ENCODE measurements at places on chromosomes 16 and 17. TPM values are rescaled to one million over a fixed set of nuclear protein-coding genes. Genes with fewer than 3 reads are reported as not detected.

SCN4A gene
- 0.04 TPM for total RNA-seq

RASL10B gene
- total RNA-seq = 0.79 TPM

KRTAP4-5 gene
- total RNA-seq = not detected

DOC2B gene
- 0.13 TPM for total RNA-seq

GRCh38 chr16:80500961-80501525 lies 39.8 kb upstream of the DYNLRB2 start:
- no peak overlapping the region for H3K27ac ChIP-seq
- no peak for DNase-seq
- H3K4me1 ChIP-seq = no peaks in the 10 kb centered on the region
- H3K4me3 ChIP-seq = no peak overlapping the region
- no peaks in the 10 kb centered on the region for H3K36me3 ChIP-seq

DPEP2 gene
- 6.2 TPM for total RNA-seq

GRCh38 chr17:78484271-78485246 lies 92.6 kb downstream of the DNAH17 start:
- no peak overlapping the region for H3K27ac ChIP-seq
- peak overlapping the region; percentile 41 for H3K4me3 ChIP-seq
- no peaks in the 10 kb centered on the region for H3K4me1 ChIP-seq
- H3K27me3 ChIP-seq = no peaks in the 10 kb centered on the region
- DNase-seq = peak; percentile 71
- no peaks in the 10 kb centered on the region for H3K36me3 ChIP-seq

GRCh38 chr17:17748179-17748578 lies 66.9 kb downstream of the RAI1 start:
- no peak overlapping the region for H3K4me3 ChIP-seq
- peaks cover 36% of the 10 kb centered on the region for H3K4me1 ChIP-seq
- H3K27ac ChIP-seq = no peak overlapping the region
- H3K36me3 ChIP-seq = no peaks in the 10 kb centered on the region
- DNase-seq = no peak

GRCh38 chr17:48500435-48501426 lies 30.1 kb downstream of the HOXB1 start:
- no peak overlapping the region for H3K4me3 ChIP-seq
- H3K27me3 ChIP-seq = no peaks in the 10 kb centered on the region
- no peaks in the 10 kb centered on the region for H3K4me1 ChIP-seq
- H3K36me3 ChIP-seq = no peaks in the 10 kb centered on the region
- H3K27ac ChIP-seq = no peak overlapping the region

DNA sequence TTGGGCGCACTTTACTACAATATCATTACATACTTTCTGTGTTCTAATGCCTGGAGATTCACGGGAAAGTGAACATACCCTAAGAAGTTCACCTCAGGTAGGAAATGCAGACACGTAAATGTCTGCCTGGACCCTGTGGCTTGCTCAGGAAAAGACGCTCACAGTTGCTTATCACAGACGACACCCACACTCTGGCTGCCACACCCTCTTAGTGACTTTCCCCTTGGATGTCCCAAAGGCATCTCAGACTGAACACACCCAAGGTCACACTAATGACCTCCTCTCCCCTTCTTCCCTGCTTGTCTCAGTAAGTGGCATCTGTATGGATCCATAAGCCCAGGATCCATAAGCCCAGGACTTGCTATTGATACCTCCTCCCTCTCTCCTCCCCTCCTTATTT lies 32.6 kb downstream of the CDRT15 start:
- H3K36me3 ChIP-seq = no peaks in the 10 kb centered on the region
- no peaks in the 10 kb centered on the region for H3K27me3 ChIP-seq
- H3K4me1 ChIP-seq = peaks cover 78% of the 10 kb centered on the region
- DNase-seq = no peak

DNA sequence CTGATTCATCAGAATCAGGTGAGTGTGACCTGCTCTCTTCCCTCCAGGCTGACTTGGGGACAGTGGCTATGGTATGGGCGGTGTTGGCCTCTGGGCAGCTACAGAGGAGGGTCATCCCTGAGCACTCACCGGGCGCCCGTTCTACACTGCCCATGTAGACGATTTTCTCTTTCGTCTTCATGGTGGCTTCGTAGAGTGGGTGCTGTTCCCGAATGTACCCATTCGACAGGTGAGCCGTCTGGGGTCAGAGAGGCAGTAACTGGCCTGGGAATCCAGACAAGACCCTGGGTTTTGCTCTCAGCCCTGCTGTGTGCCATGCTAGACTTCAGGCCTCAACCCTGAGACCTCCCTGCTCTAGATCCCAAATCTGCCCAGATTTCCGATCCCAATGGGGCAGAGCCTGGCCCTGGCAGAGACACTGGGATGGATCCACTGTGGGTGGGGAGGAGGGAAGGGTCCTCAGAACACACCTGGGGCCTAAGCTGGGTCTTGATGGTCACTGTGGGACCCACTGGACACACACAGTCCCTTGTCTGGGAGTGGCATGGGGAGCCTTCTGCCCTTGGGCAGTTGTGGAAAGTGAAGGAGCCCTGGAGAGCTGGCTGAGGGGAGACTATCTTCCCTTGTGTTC lies 13.2 kb downstream of the USP6 start:
- H3K4me3 ChIP-seq = no peak overlapping the region
- H3K27ac ChIP-seq = no peak overlapping the region
- H3K27me3 ChIP-seq = no peaks in the 10 kb centered on the region
- DNase-seq = no peak
- no peaks in the 10 kb centered on the region for H3K36me3 ChIP-seq
- H3K4me1 ChIP-seq = no peaks in the 10 kb centered on the region

DNA sequence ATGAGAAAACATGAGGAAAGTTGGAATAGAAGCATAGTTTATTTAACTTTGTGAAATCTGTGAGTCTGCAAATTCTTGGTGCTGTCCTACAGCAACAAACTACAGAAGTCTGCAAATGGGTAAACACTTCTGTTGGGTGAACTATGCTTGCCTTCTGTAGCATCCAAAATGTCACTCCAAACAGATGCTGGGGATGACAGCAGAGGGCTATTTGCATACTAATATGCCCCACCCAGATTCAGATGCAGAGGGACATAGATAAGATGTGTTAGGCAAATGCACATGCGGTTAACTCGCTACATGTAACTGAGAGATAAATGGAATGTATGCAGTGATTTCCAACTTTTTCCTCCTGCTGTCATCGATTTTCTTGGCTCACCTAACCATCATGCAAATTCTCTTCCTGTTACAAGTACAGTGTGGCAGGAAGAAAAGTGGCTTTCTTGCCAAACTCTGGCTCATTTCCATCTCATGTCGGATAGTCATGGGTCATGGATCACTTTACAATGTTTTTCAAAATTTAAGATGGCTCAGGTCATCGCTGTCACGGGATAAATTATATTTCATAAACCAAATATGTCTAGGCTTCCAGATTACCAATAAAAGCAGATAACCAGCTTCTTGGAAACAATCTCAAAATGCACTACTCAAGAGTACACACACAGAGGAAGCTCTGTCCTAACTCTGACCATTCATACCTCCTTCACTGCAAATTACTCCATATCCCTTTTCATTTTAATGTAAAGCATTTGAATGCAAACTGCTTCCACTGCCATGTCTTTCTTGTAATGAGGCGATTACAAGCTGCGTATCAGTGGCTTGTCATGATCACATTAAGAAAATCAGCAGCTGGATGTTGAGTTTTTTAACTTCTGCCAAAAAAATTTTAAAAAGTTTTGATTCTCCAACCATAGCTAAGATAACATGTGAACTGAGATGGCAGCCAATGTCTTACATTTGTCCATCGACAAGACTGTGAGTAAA lies 47.7 kb downstream of the ADAMTS18 start:
- DNase-seq = no peak
- H3K36me3 ChIP-seq = no peaks in the 10 kb centered on the region
- H3K27ac ChIP-seq = no peak overlapping the region
- H3K27me3 ChIP-seq = no peaks in the 10 kb centered on the region
- H3K4me3 ChIP-seq = no peak overlapping the region

DNA sequence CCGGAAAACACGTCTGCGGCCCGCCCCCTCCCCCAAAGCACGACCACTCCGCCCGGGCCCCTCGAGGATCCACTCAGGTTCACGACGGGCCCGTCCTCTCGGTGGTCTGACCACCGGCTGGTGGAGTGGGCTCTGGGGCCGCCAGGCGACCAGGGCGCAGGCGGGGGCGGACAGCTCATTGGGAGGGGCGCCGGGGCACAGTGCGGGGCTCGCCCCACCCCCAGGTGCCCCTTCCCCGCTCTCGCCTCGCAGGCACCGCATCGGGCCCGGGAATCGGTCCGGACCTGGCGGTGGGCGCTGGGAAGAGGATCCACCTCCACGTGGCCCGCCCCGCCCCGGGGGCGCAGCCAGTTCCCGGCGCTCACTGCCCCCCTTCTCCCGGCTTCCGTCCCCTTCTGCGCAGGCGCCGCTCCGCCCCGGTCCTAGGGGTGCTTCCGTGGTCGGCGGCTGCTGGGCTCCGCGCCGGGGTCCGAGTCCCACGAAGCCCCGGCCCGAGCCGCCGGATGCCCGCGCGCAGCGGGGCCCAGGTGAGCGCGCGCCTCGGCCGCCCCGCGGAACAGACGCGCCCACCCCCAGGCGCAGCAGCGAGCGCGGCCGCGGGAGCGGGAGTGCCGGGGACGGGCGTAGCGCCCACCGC lies at the start of gene MPG:
Gene MPG, plus strand, starts transcription at position 419 of the 637 bp plus-strand sequence. Its CDS starts 85 bp downstream, at position 504.
- H3K4me1 ChIP-seq = peaks cover 22% of the 10 kb centered on the region
- H3K4me3 ChIP-seq = peak within 1 kb of the TSS; percentile 85
- DNase-seq = peak; percentile 78
- H3K36me3 ChIP-seq = no peaks in the 10 kb centered on the region
- H3K27ac ChIP-seq = peak within 1 kb of the TSS; percentile 65

- H3K36me3 ChIP-seq = peaks cover 4% of the 10 kb centered on the region
- H3K4me3 ChIP-seq = no peak overlapping the region
- H3K27me3 ChIP-seq = no peaks in the 10 kb centered on the region
- no peak for DNase-seq
- peaks cover 18% of the 10 kb centered on the region for H3K4me1 ChIP-seq
Observed at GRCh38 chr16:75304521-75305363, 53.3 kb upstream of the BCAR1 start.

GRCh38 chr16:50858877-50859627 lies 117.2 kb downstream of the CYLD start:
- no peaks in the 10 kb centered on the region for H3K27me3 ChIP-seq
- no peak for DNase-seq
- H3K4me1 ChIP-seq = no peaks in the 10 kb centered on the region
- H3K27ac ChIP-seq = no peak overlapping the region
- H3K4me3 ChIP-seq = no peak overlapping the region
- no peaks in the 10 kb centered on the region for H3K36me3 ChIP-seq

DNA sequence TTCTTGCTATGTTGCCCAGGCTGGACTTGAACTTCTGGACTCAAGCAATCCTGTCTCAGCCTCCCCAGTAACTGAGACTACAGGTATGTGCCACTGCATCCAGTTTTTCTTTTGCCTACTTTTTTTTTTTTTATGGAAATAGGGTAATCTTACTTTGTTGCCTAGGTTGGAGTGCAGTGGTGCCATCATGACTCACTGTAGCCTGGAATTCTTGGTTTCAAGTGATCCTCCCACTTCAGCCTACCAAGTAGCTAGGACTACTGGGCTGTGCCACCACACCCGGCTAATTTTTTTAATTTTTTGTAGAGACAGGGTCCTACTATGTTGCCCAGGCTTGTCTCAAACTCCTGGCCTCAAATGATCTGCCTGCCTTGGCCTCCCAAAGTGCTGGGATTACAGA lies 10.0 kb downstream of the LRRC36 start:
- H3K27ac ChIP-seq = no peak overlapping the region
- no peak overlapping the region for H3K4me3 ChIP-seq
- H3K4me1 ChIP-seq = no peaks in the 10 kb centered on the region
- H3K36me3 ChIP-seq = no peaks in the 10 kb centered on the region

DNA sequence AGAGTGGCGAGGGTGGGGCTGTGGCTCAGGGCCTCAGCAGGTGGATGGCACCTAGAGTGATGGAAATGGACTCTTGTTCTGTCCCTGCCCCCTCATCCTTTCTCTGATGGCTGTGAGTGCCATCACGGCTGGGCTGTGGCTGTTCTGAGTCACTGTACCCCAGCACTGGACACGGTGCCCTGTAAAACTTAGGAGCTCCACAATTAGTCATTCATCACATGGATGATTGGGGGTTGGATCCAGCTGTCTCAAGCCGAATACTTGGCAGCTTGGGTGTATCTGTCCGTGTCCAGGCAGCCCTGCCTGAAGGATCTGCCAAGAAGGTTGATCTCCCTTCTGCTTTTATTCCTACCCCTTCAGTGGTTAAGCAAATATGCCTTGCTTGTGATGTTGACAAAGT lies 295.5 kb upstream of the EEF2KMT start:
- no peak overlapping the region for H3K4me3 ChIP-seq
- H3K36me3 ChIP-seq = no peaks in the 10 kb centered on the region
- no peak for DNase-seq
- no peak overlapping the region for H3K27ac ChIP-seq
- H3K4me1 ChIP-seq = no peaks in the 10 kb centered on the region

DNA sequence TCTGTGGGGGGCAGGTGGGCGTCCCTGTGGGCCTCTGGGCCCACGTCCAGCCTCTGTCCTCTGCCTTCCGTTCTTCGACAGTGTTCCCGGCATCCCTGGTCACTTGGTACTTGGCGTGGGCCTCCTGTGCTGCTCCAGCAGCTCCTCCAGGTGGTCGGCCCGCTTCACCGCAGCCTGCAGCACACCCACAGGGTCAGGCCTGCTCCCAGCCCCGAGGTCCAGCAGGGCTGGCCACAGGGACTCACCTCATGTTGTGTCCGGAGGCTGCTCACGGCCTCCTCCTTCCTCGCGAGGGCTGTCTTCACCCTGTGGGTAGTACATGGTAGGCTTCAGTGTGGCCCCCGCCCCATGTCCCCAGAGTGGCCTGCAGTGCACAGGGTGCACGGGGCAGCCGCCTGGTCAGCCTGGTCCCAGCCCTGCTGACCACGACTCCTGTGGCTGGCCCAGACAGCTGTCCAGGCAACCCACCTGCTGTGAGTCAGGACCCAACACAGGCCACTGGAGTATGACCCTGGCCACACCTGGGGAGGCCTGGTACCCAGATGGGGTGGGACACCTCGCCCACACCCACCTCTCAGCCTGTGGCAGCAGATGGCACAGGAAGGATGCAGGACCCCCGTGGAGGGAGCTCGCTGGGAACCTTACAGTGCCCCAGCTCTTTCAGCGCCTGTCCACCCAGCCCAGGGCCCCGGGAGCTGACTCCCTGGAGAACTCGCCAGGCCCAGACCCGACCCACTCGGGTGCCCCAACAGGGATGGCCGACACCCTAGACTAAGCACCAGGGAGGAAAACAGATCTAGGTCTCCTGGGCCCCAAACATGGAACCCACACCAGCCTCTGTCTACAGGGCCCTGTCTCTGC lies 23.9 kb upstream of the AATK start:
- no peak for DNase-seq
- no peak overlapping the region for H3K27ac ChIP-seq
- H3K36me3 ChIP-seq = no peaks in the 10 kb centered on the region

SHBG gene
- total RNA-seq = not detected

Measured in CD8-positive, alpha-beta memory T cell (primary cell).